ENCODE measurements at places on chromosomes 11 and 22. TPM values are rescaled to one million over a fixed set of nuclear protein-coding genes. Genes with fewer than 3 reads are reported as not detected.

DNA sequence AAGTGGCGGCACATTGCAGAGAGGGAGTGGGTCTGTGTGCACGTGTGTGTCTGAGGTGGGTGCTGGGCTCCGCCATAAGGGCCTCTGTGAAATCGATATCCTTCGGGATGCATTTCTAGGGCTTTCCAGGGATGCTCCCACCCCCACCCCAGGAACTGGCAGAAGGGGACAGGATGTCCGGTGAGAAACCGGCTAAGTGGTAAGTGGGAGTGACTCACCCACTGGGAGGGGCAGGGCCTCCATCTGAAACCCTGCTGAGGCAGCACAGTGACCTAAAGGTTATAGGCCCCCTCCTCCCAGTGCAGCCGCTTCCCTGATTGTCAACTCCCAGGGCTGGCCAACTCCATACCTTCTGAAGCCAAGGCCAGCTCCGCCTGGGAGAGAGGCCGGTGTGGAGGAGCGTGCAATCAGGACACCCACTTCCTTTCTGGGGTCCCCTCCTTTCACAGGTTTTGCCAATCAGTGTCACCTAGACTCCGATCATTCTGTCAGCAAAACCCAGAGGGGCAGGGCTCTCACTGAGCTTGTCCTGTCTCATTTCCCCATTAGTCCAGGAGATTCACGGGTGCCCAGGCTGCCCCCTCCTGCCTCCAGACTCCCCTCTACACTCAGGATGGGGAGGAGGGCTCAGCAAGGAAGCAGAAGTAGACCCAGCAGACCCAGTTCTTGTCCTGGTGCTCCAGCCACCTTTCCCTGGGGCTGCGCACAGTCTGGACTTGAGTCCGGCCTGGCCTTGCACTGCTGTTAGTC, 44.5 kb downstream of the NECTIN1 start:
- DNase-seq: no peak

- DNase-seq: no peak
Measured at GRCh38 chr11:3767536-3767935, 29.8 kb downstream of the NUP98 start.

DNA sequence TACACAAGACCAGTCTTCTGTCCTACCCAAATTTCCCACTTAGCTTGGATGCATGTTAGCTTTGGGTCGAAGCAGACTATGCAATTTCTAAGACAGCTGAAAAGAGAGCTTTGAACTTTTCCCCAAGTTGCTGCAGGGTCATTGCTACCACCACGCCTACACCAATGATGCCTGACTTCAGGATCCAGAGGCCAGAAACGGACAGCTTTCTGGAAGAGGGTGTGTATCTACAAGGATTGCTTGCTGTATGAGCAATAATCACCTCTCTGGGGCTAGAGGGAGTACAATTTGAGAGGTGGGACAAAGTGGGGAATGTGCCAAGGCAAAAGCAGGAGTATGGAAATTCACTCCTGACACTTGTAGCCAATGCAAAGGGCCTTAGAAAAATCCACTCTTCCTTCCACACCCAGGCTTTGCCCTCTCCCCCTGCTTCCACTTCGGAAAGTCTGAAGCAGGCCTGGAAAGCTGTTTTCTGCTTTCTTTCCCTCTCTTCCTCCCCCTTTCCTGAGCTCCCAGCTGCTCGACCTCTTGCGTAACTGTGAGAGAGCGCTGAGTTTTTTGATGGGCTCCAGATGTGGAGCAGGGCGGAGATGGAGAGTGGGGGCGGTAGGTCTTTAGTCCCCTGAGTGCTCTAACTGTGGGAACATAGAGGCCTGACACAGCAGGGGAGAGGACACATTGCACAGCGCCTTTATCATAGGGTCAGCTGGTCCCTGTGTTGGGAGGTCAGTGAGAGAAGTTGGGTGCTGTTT, 2.1 kb upstream of the PHLDB1 start:
- peak; percentile 63 for DNase-seq

DNA sequence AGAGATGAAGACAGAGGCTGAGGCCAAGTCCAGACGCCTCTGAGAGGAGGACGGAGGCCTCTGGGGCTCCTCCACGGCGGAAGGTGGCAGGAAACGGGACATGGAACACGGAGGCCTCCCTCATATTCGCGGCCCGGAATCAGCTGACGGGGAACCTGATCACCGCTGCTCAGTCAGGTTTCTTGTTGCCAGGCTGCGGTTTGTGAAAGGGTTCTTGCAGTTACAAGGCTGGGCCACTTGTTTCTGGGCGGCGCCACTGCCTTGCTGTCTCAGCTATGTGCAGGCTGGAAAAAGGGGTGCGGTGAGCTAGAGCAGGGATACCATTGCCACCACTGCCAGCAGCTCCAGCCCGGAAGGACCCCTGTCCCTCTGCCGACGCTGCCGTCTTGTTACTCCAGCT, 10.0 kb upstream of the MMP1 start:
- DNase-seq: no peak

GRCh38 chr11:134024420-134025081, 44.3 kb upstream of the JAM3 start:
- no peak for DNase-seq

DNA sequence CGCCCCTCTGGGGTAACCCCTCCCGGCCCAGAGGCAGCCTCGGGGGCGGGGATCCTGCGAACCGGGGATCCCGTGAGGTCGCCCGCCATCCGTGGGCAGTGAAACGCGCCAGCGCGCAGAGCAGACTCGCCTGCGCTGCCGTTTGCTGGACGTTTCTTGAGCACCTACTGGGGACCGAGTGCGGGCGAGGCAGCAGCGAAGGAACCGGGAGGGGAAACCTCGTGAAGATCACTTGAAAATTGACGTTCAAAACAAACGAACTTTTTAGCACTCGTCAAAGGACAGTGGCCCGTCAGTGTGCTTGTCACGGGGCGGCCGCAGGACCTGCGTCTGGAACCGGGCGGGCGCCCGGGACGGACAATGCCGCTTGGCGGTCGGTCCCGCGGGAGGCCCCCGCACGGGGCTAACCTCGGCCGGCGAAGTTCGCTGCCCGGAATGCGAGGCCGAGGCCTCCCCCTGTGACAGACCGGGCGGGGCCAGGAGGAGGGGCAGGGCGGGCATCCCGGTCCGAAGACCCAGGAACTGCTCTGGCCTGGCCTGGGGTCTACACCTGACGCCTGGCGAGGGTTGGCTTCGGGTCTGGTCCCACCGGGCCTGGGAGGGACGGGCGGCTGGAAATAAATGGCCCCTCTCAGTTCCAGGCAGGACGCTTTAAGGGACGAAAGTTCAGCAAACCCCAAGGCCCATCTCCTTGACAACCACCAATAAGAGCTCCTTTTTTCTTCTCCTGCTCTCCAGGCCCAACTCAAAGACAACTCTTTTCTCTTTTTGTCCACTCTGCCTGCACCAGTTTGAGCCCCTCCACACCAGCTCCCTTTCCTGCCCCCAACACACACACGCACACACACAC, 723 bp upstream of the SCUBE1 start:
- DNase-seq: no peak

The C11orf52 gene
- 8.5 TPM for total RNA-seq

The THRSP gene
- not detected for total RNA-seq

- DNase-seq: no peak
Measured at GRCh38 chr22:40007853-40008710, 13.3 kb downstream of the FAM83F start.

DNA sequence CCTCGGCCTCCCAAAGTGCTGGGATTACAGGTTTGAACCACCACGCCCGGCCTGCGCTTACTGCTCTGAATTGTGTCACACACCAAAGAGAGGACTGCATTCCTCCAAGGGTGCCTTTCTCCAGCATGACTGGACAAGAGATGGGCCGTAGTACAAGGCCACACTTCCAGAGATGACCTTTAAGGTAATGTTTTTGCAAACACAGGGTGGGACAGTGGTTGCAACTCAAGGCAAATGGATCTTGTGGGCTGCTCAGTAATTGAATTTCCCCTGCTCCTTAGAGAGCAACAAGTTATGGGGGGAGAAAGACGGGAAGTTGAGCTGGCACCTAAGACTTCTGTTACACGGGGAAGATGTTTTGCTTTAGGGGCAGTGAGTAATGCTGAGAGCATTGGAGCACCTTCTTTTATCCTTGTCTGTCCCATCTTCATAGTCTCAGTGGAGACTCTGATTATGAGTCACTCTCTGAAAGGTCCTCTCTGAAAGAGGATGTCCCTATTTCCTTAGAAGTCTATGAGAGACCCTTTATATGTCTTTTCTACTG, 66.3 kb downstream of the C11orf91 start:
- no peak for DNase-seq

The SLC22A9 gene
- not detected for total RNA-seq

The OR5A1 gene
- not detected for total RNA-seq

DNA sequence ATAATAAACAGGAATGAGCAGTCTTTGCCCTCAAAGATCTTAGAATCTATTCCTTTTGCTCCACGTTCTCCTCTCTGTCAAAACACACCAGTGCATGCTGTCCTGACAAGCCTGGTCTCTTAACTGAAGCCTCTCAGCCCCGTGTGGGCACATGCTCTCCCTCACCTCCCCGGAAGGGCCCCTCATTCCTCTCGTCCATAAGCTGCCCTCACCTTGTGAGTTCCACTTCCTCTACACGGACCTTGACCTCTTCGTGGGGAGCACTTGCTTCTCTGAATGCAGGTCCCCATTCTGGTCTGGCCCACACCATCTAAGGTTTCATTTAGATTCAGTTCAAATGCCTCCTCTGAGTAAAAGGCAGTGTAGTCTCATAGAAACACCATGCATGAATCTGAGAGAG, 412.3 kb upstream of the SYN3 start:
- no peak for DNase-seq

DNA sequence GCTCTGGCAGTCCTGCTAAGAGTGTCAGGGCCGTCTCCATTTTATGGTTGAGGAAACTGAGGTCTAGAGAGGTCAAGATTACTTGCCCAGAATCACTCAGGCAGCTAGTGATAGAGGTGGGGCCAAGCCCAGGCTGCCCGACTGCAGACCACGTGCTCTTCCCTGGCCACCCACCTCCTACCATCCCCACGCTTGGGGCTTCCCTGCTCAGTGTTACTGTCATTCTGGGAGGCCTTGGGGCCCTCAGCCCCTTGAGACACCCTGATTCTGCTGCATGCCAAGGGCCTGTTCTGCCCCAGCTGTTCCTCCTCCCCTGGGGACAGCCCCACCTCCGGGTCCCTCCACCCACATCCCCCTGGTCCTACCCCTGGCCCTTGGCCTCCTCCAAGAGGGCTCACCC, 17.2 kb upstream of the TAB1 start:
- no peak for DNase-seq

GRCh38 chr11:65917434-65918210, 1.2 kb downstream of the C11orf68 start:
- no peak for DNase-seq

The HBB gene
- 25.8 TPM for total RNA-seq

- DNase-seq: no peak
Measured at GRCh38 chr11:8168485-8169257, at the start of gene RIC3. RIC3 (minus strand) TSS chr11:8169025; CDS start chr11:8168989, 36 bp downstream.

The KDM4E gene
- not detected for total RNA-seq

DNA sequence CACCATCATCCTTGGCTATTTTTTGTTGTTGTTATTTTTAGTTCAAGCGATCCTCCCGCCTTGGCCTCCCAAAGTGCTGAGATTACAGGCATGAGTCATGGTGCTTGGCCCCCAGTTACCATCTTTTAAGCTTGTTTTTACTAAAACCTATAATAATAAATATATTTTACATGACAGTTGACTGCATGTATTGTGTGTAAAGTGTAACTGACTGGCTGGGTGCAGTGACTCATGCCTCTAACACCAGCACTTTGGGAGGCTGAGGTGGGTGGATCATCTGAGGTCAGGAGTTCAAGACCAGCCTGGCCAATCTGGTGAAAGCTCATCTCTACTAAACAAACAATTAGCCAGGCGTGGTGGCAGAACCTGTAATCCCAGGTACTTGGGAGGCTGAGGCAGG, 386.2 kb downstream of the TENM4 start:
- no peak for DNase-seq

DNA sequence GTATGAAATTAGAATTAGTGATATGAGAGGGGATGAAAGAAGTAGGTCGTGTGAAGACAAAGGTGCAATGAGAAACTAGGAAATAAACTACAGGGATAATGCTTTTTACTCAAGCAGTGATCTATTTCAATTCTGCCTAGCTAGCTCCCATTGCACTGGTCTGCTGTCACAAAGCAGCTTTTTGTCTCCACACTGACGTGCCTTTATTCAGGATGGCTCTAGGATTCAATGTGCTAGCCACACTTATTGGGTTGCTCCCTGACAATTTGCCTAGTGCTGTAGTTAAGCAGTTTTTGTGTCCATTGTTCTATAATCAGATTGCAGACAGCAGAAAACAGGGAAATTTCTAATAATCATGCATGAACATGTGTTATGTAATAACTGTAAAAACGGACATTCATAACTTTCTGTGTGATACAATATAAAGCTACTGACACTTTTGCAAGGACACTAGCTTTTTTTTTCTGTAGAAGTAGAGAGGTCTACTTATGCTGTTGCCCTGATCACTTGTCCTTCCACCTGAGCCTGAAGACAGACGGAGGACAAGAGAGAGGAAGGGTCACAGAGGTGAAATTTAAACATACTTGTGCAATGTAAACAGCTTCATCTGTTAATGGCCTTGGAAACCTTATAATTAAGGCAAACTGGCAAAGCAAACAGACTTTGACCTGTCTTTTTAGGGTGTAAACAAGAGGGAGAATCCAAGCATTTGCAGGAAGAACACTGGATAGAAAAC, 269.6 kb downstream of the LRRC4C start:
- no peak for DNase-seq

DNA sequence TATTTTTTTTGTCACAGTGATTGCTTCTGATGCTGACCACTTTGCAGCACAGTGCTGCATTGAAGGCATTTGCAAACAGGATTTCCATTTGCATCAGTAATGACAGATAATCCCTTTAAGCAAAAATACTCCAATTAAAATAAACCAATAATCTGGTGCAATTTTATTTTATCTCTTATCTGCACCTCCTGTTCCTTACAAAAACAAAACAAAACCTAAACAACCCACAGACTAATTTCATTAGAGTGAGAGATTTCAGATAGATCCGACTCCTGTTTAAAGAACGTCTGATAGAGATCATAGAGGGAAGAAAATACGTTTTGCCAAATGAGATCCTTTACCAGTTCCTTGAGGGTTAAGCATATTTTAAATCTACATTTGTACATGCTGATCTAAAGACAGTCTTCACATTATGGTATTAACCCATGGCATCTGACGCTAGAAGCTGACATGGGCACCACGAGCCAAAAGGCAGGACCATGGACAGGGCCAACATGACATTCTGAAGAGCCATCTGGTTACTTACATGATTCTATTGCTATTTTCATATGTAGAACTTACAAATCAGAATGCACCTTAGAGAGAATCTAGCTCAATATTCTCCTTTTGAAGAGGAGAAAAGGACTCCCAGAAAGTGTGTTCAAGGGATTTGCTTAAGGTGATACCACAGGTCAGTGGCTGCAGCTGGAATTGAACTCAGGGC, 286.2 kb upstream of the NARS2 start:
- peak; percentile 12 for DNase-seq

GRCh38 chr22:50201191-50202129, 649 bp downstream of the SELENOO start:
- DNase-seq: no peak

- DNase-seq: peak; percentile 84
Measured at GRCh38 chr11:134050541-134051383, 18.1 kb upstream of the JAM3 start.

DNA sequence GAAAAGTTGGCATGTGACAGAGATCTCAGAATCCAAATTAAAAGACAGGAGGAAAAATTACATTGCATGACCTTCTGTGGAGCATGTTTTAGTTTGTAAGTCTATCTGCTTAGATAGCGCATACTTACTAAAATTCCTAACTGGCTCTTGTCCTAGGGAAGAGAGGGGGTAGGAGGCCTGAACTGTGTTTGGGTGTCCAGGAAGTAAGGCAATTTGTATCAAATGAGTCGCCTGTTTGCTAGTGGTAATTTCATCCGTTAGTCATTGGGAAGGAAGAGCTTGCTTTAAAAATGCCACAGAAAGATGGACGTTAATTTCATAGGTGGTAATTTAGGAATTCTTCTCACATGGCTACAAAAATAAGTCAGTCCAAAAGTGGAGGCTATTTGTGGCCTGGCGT, 18.5 kb downstream of the GRK3 start:
- DNase-seq: no peak

Measured in left colon (tissue), 2 donors.